GM06990 (cell line): ENCODE measurements at places on chromosomes 1 and 21.

GRCh38 chr1:41366455-41367287 lies 5.4 kb downstream of the FOXO6 start:
- no peak for DNase-seq

DNA sequence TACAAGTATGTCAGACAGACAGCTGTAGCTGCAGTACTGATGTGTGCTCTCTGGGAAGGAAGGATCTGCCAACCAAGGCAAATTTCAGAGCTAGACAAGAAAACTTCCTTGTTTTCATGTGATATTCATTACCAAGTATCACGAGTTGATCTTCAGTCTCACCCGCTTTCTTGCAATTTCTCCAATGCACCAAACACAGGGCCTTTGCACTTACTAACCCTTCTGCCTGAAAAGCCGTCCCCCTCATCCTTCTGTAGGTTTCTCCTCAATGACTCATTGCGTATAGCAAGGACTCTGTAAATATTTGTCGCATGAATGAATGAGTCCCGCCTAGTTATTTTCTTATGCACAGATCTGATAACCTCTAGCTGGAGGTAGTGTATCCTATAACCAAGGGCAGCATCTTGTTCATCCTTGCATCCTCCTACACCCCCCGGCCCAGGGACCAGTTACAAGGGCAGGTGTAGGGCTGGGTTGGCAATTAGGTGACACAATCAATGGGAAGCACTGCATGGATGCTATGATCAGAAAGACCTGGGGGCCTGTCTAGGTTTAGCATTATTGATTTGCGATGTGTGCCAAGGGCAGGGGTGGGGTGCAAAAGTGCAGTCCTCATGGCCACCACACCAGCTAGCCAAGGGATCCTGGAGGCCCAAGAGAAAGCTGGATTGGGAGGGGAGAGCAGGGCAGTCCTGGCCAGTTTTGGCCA lies 51.4 kb upstream of the GPR157 start:
- DNase-seq, result no peak

DNA sequence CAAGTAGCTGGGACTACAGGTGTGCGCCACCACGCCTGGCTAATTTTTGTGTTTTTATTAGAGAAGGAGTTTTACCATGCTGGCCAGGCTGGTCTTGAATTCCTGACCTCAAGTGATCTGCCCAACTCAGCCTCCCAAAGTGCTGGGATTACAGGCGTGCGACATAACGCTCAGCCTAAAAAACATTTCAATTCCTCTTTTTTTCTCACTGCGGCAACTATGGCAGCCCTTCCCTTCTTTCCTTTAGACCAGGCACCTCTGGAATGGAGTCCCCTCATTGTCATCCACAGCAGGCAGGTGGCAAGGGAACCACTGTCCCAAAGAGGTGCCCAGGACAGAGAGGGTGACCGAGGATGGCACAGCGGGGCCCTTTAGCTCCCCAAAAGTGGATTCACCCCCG lies 14.1 kb downstream of the CEP104 start:
- DNase-seq, result no peak

DNA sequence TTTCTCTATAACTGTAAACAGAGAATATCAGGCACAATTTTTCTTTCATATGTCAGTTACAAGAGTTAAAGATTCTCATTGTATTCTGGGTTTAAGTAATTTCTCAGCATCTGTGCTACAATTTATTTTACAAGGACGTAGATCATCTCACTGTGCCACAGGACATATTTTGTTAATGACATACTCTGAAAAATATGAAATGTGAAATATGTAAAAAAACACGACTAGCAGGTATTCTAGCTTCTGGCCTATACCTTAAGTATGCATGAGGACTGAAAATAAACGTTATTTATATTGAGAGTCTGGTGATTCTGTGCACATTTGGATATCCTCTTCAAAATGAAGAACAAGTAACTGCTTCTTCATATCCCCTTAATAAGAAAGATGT lies 308.8 kb downstream of the BRINP3 start:
- no peak for DNase-seq

GRCh38 chr1:2505461-2505994 lies 20.9 kb downstream of the PANK4 start:
- DNase-seq, result no peak

DNA sequence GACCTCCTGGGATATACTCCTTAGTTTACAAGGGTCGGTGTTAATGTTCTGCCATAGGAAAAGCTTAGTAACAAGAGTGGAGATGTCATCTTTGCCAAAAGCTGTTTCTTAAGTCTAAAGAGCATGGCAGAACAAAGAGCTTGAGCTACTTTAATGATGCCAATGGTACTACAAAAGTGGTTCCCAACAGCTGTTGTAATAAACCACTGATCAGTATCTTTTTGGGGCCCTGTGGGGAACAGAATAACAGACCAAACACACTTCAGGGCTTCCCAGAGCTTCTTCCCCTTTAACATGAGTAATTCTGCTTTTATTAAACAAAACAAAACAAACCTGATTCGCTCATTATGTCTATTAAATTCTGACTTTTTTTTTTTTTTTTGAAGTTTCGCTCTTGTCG lies 116.3 kb downstream of the NCAM2 start:
- DNase-seq, result no peak

DNA sequence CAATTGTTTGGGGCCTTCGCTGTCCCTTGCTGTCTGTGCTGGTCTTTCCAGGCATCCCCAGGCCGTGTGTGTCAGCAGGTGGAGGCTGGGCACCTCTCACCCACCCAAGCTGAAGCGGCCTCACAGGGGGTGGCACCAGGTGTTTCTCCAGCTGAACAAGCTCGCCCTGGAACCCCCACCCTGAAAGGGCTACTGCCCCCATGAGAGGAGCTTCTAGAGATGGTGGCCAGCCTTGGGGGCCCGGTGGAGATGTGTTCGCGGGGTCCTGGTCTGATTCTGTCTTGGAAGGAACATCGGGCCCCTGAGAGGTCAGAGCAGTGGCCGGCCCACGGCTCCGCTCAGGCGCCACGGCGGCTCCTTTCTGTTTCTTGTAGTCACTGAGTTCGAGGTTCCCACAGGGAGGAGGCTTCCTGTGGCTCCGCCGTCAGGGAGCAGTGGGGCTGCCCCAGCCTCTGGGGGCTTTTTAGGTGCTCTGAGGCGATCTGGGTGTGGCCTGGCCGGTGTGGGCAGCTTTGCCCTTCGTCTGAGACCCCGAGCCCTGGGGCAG lies 46.9 kb downstream of the SKI start:
- no peak for DNase-seq

DNA sequence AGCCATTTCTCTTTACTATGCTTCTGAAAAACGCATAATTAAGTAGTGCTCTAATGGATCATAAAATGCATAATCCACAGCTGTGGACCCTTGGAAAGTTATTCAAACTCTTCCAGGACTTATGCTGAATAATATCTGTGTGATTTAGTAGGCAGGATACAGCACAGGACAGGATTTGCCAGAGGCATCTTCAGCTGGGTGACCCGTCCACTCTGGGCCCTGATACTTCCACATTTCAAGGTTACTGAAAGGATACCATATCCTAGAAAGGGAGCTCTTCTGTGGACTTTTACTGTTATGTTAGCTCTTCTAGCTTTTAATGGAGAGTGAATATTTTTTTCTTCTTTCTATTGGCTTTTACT lies 49.6 kb downstream of the MAP10 start:
- no peak for DNase-seq

DNA sequence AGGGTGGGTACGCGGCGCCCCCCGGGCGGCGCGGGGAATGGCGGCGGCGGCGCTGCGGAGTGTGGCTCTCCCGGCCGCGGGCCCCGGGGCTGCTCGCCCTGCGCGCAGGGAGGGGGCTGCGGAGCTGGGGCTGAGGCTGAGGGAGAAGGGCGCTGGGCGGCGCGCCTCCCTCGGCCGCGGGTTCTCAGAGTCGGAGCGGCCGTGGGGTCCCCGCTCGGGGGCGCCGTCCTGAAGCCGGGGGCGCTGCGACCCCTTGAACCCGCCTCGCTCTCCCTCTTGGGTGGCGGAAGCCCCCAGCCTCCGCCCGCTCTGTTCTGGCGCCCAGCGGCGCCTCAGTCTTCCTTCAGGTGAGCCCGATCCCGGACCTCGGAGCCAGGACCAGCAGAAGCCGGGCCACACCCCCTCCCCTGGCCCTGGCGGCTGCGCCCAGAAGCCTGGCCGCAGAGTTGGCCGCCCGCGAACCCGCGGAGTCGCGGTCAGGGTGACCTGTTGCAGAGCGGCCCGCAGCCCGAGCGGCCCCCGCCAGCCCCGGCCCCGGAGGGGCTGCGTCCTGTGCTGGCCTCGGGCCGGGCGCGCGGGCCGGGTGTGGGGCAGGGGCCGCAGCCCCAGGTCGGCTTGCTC lies 532 bp downstream of the RALGPS2 start:
- peak; percentile 26 for DNase-seq

DNA sequence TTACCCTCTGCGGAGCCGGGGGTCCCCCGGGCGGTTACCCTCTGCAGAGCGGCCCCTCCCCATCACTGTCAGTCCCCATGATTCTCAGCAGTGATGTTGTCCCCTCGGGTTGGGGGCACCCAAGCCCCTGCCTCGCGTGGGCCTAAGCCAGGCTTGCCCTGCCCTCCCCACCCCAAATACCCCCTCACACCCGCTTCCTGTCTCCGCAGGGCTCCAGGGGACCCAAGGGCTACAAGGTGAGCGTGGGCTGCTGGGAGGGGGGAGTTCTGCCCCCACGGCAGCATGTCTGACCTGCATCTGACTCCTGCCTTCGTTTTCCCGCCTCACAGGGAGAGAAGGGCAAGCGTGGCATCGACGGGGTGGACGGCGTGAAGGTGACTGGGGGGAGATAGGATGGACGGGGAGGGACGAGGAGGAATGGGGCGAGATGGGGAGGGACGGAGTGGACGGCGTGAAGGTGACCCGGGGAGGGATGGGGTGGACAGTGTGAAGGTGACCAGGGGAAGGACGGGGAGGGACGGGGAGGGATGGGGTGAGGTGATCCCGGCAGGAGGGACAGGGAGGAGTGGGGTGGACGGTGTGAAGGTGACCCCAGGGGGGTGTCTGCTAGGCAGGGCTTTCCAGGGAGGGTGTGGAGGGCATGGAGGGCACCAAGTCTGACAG lies 8.6 kb downstream of the COL6A1 start:
- peak; percentile 7 for DNase-seq

- peak; percentile 60 for DNase-seq
Observed at GRCh38 chr1:32180186-32181060, 948 bp downstream of the TXLNA start.

GRCh38 chr1:20355101-20355827 lies 64.6 kb downstream of the VWA5B1 start:
- DNase-seq, result no peak

DNA sequence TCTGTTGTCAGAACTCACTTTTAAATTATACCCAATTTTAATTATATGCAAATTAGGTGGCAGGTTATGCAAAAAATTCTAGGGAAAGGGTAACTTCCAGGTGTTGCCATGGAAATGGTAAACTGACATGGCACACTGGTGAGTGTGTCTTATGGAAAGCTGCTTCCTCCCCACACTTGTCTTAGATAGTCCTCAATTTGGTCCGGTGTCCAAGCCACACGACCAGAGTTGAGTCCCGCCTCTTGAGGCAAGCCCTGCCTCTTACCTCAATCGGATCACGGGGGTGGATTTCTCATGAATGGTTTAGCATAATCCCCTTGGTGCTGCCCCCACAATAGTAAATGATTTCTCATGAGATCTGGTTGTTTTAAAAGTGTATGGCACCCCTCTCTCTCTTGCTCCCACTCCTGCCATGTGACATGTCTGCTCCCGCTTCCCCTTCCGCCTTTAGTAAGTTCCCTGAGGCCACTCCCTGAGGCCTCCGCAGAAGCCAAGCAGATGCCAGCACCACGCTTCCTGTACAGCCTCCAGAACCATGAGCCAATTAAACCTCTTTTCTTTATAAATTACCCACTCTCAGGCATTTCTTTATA lies 74.9 kb downstream of the MATN1 start:
- no peak for DNase-seq

GRCh38 chr1:192563129-192563528 lies 12.4 kb upstream of the RGS1 start:
- DNase-seq, result no peak

GRCh38 chr21:38775733-38776132 lies 30.0 kb upstream of the ETS2 start:
- DNase-seq, result no peak

GRCh38 chr1:26031611-26032220 lies 10.1 kb downstream of the EXTL1 start:
- DNase-seq, result no peak

DNA sequence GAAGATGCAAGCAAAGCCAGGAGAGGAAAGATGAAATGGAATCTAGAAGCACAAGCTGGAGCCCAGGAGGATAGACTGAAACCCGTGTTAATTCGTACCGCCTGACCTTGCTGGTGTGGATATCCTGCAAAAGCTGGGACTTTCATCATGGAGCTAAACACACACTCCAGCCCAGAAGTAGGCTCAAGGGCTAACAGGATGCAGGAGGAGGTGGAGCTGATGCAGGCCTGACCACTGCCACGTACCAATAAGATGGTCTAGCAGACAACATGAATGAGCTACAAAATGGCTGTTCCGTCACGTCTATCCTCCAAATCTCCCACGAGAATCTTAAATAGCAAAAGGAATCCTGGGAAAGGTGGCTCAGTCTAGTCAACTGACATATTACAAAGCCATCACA lies 270.3 kb downstream of the SDCCAG8 start:
- no peak for DNase-seq

GRCh38 chr1:78334952-78335351 lies 155.8 kb upstream of the PTGFR start:
- no peak for DNase-seq

DNA sequence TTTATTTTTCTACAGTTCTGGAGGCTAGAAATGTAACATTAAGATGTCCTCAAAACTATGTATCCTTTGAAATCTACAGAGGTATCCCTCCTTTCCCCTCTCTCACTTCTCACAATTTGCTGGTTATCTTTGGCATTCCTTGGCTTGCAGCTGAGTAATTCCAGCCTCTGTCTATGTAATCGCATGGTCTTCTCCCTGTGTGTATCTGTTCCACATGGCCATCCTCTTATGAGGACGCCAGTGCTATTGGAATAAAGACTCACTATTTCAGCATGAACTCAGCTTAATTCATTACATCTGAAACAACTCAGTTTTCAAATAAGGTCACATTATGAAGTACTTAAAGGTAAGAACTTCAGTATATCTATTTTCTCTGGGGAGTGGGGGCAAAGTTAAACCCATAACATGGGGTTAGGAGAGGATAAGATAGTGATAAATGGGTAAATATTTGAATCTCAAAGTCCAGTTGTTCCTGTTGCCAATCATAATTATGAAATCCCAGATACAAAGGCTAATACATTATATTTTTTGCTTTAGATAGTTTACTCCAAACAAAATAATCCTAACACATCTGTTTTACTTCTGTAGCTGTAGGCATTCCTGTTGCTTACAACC lies 1290.8 kb downstream of the NCAM2 start:
- DNase-seq, result no peak

DNA sequence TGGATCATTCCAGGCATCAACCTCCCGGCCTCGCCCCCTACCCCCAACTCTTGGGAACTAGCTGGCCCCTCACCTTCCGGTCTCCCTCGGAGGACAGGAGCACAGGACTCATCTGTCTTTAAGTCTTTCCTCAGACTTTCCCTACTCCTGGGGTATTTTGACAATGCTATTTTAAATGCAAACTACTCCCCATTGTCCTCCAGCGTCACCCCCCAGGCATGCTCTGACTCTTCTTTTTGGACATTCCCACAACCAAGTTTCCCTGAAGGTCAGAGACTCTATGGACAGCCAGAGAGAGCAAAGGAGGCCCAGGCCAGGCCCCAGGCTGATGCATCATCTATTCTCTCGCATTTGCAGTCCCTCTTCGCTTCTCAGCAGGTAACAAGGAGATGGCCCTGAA lies 424.3 kb downstream of the PCP4 start:
- DNase-seq, result no peak
